ENCODE measurements at places on chromosomes 13 and 19.

- DNase-seq = no peak
These were observed 163.5 kb downstream of the PAN3 start for GRCh38 chr13:28301839-28302238.

DNA sequence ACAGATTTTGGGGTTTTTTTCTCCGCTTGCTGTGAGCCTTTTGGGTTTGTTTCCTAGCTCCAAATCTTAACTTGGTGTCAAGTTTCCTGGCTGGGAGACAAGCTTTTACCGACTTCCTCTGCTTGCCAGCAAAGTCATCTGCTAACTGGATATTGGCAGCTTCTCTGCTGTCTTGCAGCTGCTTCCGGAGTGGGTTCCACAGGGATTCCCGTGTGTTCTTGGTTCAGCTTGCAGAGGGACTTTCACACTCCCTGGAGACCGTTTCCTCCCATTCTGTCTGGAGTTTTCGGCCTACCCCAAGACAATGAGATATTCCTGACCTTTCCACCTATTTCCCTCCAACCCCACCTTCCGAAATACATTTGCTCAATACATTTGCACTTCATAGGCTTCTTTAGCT lies 2.2 kb upstream of the COLGALT1 start:
- DNase-seq = no peak

GRCh38 chr19:28386066-28386465 lies 826.9 kb downstream of the UQCRFS1 start:
- DNase-seq = no peak

DNA sequence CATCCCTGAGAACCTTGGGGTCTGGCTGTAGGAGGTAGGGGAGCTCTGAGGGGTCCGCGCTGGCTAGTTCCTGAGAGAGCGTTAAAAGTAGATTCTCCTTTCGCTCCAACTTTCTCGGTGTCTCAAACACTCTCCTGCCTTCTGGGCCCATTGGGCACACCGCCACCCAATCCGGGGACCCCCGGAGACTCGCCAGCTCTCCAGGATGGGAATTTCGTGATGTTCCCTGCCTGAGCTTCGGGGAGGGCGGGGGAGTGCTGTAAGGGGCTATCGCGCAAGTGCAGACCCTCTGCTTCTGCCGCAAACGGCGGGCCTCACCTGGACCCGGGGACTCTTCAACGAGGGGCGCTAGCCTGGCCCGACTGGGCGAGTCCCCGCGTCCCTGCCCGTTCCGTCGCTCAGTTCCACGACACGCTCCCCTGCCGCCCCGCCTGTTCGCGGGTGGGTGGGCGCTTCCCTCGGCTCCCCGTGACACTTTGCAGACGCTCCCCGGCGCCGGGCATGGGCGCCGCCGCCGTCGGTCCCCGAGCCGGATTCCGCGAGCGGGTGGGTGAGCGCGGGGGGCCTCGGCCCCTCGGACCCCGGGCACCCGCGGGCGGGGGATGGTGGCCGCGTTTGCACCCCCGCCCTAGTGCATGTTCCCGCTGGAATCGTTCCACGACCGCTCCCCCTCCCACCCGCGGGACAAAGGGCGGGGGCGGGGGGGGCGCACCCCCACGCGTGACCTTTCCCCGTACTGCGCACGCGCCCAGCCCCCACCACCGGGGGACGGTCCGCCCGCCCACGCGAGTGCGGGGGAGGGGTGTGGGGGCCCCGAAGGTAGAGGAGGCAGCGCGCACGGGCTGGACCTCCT lies at the start of gene CCDC106:
TSS of gene CCDC106 (plus strand) at position 481 of the 853 bp plus-strand sequence. CDS start 835 bp downstream, outside the sequence.
- no peak for DNase-seq

GRCh38 chr13:95505986-95506385 lies 46.5 kb upstream of the CLDN10 start:
- no peak for DNase-seq

- DNase-seq = no peak
These were observed 163.4 kb downstream of the PCDH20 start for GRCh38 chr13:61252213-61252612.

DNA sequence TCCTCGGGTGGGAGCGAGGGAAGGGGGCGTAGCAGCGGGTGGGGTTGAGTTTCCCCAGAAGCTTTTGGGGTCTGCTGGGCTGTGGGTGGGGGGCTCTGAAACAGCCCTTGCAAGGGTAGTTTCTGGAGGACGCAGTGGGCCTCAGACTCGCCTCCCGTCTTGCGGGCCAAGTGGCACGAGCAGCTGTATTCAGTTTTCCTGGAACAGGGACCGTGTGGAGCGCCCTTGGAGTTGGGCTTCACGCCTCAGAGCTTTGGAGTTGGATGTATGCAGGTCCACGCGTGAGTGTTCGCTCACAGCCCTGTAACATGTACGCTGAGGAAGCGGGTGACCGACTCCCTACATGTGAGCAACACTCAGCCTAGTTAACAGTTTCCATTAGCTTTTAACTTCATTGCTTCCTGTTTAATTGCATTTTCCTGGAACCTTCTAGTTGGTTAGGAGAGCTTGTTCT lies 603 bp downstream of the TM9SF2 start:
- DNase-seq = no peak

Measured in iPS DF 19.7 (cell line).